ENCODE measurements at places on chromosomes 3 and 15.

GRCh38 chr3:12049675-12050074 lies 45.5 kb downstream of the SYN2 start:
- DNase-seq, result peak; percentile 20

DNA sequence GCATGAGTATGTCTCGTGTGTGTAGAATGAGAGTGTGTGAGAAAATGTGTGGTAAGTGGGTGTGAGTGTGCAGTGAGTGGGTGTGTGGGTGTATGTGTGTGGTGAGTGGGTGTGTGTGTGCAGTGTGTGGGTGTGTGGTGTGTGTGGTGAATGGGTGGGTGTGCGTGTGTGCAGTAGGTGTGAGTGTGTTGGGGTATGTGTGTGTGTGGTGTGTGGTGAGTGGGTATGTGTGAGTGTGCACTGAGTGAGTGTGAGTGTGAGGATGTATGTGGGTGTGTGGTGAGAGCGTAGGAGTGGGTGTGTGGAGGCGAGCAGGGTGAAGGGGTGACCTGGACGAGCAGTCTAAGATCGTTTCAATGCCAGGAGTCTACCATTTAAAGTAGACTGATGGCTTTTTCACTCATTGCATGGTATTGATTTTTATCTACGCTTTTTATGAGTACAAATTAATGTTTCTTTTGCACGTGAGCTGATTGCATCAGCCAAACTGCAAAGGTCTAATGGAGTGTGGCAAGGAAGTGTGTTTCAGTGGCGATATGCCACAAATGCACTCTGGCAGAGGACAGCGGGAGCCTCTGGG lies 1.6 kb upstream of the CPN2 start:
- DNase-seq, result no peak

DNA sequence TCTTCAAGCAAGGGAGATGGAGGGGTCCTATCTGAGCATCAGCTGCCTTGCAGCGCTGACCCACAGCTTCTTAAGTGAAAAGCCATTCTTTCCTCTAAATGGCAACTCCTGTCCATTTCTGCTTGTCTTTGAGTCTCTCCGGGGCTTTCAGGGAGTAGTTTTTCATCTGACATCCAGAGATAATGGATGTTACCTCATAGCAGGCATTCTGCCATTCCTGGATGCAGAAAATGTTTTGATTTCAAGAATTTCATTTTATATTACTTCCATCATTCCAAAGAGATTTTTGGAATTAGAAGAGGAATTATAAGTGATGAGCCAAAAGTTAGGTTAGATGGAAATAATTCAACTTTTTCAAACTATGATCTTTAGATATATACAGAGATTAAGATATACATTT lies 44.9 kb upstream of the GABRG3 start:
- no peak for DNase-seq

- DNase-seq, result no peak
Observed at GRCh38 chr15:100891307-100892012, 11.8 kb downstream of the ALDH1A3 start.

DNA sequence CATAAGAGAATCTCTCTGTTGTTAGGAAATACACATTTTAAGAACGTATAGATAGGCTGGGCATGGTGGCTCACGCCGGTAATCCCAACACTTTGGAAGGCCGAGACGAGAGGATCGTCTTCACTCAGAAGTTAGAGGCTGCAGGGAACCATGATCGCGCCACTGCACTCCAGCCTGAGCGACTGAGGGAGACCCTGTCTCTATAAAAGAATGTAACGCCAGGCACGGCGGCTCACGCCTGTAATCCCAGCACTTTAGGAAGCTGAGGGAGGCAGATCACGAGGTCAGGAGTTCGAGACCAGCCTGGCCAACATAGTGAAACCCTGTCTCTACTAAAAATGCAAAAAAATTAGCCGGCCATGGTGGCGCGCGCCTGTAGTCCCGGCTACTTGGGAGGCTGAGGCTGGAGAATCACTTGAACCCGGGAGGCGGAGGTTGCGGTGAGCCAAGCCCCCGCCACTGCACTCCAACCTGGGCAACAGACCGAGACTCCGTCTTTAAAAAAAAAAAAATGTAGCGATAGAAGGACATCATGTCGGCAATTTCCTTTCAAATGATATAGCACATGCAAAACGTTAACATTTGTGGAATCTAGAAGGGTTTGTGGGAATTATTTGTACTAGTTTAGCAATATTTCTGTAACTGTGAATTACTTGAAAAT lies 730 bp upstream of the RPL14 start:
- DNase-seq, result no peak

DNA sequence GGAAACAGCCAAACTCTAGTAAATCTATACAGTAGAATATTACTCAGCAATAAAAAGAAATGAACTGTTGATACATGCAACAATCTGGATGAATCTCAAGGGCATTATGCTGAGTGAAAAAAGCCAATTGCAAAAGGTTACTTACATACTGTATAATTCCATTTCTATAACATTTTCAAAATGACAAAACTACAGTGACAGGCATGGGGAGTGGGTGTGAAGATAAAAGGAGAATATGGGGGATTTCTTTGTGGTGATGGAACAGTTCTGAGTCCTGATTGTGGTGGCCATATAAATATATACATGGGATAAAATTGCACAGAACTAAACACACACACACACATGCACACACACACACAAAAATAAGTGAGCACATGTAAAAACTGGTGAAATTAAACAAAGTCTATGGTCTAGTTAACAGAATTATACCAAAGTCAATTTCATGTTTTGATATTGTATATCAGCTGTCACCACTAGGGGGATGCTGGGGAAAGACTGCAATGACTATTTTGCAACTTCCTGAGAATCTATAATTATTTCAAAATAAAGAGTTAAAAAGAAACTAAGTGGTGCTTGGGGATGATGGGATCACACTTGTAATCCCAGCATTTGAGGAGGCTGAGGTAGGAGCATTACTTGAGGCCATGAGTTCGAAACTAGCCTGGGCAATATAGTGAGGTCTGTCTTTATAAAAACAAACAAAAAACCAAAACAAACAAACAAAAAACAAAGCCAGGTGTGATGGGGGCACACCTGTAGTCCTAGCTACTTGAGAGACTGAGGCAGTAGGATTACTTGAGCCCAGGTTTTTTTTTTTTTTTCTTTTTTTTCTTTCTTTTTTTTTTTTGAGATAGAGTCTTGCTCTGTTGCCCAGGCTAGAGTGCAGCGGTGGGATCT lies 66.0 kb downstream of the SPTSSB start:
- peak; percentile 21 for DNase-seq

- peak; percentile 27 for DNase-seq
Observed at GRCh38 chr3:10273702-10274305, 18.9 kb downstream of the GHRL start.

DNA sequence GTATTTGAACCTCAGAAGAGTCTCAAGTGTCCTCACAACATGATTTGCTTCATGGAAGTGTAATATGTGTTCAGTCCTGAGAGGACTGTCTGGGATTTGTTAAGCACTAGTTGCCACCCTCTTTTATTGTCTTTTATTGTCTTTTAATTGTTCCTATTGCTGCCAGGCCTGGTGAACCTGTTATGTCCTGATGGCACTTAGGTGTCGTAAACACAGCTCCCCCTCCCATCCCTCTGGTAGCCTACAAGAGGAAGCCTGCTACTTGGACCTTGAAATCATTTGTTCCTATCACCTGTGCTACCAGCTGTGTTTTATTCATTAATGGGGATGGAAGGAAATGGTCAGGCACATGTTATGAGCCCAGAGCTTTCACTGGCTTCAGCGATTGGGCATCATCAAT lies 19.3 kb downstream of the CCNB2 start:
- DNase-seq, result no peak

GRCh38 chr3:197404754-197405153 lies 106.3 kb upstream of the DLG1 start:
- DNase-seq, result peak; percentile 20

- peak; percentile 17 for DNase-seq
Observed at GRCh38 chr3:44762170-44762677, 630 bp downstream of the KIF15 start.

DNA sequence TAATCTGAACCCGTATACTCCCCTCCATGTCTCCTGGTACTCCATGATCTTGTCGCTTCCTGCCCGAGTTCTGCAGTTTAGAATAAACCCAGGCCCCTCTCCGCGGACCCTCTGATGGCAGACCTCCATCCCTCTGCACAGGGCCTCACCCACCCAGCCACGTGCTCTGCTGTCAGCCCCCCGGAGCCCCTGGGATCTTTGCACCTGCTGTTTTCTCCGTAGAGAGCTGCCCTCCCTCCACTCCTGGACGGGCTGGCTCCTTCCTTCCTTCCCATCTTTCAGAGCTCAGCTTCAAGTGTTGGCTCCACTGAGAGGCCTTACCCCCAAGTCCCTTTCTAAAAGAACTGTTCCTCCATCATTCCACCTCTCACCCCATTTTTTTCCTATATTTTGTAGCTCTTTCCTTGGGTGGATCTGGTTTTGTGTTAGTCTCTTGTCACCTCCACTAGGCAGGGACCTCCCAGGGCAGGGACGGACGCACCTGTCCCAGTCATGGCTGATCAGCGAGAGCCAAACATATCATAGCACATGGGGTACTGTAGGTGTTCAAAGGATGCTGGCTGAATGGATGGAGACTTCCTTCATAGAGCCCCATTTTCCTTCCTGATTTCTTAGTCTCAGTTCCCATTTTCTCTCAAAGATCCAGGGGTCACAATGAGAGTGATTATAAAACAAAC lies 106.6 kb downstream of the VGLL4 start:
- DNase-seq, result no peak

- DNase-seq, result no peak
Observed at GRCh38 chr3:123693584-123694190, 108.8 kb upstream of the HACD2 start.

DNA sequence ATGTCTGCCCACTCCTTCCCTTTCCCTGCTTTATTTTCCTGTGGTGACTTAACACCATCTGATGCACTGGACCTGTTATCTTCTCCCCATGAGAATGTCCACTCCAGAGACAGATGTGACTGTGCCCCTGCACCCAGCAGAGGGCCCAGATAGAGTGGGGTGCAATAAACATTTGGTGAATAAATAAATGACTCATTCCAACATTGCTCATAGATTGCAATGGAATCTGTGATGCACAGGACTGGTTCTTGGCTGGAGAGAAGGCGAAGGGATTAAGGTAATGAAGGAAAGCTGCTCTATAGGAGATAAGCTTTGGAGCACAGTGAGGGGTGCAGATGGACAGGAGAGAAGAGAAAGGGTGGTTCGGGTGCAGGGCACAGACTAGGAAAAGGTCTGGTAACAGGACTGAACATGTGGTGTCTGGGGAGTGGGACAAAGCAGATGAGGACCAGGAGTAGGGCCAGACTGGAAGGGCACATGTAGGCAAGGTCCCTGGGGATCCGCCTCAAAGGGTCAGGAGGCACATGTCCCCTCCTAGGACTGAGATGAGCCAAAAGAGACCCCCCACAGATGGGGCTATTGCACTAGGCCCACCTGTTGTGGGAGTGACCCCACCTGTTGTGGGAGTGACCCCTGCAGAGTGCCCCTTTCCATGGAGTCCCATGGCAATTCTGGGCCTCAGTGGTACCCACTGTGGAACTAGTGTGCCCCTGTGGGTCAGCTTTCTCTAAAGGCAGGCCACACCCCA lies 17.5 kb upstream of the POC1A start:
- peak; percentile 80 for DNase-seq

- no peak for DNase-seq
Observed at GRCh38 chr15:23446215-23447106, 582 bp downstream of the GOLGA6L2 start.

DNA sequence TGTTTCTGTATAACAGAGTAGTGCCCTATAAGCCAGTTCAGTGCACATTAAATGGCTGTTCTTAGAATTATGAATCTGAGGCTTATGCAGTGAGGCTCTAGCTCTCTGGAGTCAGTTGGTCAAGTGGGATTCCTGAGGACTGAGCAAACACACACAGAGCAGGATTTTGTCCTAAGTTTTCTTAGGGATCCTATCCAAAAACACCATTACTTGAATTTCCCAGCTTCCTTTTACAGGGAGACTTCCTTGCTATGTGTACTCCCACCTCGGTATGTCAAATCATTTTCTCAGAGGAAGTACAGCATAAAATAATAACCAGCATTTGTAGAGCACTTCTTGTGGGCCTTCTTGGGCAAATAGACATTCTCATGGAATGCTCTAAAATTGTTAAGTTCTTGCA lies 63.1 kb upstream of the GOLGA6B start:
- DNase-seq, result peak; percentile 48
